ENCODE measurements at places on chromosomes 7 and 10.

GRCh38 chr7:91767820-91768219 lies 112.7 kb downstream of the MTERF1 start:
- DNase-seq = no peak

- DNase-seq = no peak
Observed at GRCh38 chr10:130180416-130180815, 44.2 kb downstream of the GLRX3 start.

DNA sequence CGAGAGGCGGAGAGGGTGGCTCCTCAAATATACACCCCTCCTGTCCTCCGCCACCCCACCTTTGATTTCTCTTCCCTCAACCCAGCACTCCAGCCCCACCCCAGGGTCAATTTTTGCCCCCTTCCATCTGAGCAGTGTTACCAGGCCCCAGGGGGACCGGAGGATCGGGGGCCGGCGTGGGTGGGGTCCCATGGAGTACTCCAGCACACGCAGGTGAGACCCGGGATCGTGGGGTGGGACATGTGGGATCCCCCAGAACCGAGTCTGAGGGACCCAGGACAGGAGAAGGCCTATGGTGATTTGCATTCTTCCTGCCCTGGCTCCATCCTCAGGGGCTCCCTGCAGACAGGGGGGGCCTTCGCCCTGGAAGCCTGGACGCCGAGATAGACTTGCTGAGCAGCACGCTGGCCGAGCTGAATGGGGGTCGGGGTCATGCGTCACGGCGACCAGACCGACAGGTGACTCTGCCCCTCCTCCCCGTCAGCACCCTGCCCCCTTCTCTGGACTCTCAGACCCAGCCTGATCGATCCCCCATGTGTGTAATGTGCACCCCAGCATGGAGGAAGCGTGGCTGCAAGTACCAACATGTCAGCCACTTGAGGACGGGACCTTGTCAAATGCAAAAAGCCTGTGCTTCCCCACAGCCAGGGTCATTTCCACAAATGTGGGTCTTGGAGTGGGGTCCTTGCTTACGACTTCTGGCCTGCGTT lies 744 bp downstream of the TRIP6 start:
- DNase-seq = no peak

DNA sequence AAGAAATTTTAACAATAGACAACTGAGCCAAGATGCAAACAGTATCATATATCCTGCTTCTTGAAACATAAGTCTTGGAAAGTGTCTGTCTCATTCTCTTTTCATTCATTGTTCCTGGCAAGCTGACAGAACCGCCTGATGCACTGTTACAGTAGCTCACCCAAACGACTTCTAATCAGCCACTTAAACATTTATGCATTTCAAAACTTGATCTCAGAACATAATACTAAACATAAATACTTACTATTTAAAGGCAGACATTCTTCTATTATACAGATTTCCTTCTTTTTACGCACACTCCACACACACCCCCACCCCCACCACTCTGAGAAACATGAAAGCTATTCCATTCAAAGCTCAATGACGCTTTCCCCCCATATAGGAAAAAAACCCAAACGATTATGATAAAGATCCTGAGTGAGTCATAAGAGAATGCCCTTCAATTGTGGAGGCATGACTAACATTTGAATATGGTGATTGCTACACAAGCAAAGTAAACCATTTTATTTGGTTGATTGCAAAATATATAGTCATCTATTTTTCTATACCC lies 30.5 kb downstream of the SHTN1 start:
- peak; percentile 4 for DNase-seq

DNA sequence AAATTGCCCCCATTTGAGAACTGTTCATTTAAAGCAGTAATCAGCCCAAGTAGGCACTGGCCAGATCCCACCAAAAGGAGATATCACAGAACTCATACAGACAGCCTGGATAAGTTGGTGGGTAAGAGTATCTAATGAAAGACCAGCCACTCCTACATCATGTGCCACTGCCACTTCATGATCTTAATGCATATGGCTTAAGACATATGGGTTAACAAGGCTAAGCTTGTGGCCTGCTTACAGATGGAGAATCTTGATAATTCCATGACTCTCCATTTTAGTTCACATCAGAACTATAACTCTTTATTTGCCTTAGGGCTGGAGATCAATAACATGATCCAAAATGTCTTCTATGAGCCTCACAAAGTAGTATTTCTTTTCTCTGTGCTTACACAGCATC lies 6.8 kb upstream of the IFIT1B start:
- no peak for DNase-seq

GRCh38 chr7:75575488-75576121 lies 83.5 kb downstream of the SPDYE5 start:
- no peak for DNase-seq

DNA sequence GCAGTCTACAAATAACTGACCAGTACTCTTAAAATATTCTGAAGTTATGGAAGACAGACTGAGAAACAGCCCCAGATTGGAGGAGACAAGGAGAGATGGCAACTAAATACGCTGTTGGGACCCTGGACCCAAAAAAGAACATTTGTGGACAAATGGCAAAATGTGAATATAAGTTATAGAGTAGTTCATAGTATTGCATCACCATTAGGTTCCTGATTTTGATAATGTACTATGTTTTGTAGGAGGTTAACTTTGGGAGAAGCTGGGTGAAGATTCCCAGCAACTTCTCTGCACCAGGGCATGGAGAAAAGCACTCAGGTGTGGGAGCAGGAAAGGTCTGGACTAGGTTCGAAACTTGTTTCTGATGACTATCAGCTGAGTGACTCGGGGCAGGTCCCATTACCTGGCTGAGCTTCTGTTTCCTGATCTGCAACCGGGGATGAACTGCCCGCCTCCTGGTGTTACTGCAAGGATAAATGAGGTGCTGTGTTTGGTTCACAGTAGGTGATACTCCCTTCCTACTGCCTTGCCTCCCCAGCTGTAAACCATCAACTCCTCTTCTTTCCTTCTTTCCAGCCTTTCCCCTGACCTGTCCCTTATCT lies 48.2 kb downstream of the EEPD1 start:
- no peak for DNase-seq

- peak; percentile 71 for DNase-seq
Observed at GRCh38 chr10:4825868-4826791, at the start of gene AKR1E2. AKR1E2 (plus strand) TSS chr10:4826207; CDS start chr10:4826325, 118 bp downstream.

GRCh38 chr7:153382641-153383101 lies 623.1 kb downstream of the ACTR3B start:
- DNase-seq = no peak

GRCh38 chr7:75985518-75986146 lies 8.8 kb downstream of the TMEM120A start:
- DNase-seq = no peak

GRCh38 chr7:66205741-66206090 lies 582 bp downstream of the TPST1 start:
- no peak for DNase-seq

DNA sequence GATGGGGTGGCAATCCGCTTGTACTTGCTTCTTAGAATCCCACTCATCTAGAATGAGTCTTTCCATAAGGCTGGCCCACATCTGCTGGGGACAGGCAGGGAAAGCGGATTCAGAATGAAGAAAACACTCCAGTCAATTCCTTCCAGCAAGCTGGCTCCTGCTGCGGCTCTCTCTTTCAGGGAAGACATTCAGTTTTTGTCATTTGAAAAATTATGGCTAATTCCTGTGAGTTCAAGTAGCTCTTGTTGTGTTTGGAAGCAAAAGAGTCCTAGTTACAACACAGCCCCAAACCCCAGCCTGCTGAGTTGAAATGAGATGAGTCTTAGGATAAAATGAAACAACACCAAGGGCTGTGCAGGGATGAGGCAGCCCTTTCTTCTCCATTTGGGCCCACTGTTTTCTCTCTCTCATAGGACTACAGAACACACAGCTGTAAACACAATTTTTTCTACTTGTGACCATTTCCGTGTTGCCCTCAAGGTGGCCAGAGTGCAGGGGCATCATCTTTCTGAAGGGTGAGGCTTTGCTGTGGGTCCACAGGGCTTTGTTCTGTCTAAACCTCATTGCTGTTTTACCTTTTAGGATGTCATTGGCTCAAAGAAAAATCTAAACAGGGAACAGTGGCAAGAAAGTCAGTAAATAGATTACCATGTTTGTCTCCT lies 90.8 kb upstream of the EEPD1 start:
- DNase-seq = no peak

DNA sequence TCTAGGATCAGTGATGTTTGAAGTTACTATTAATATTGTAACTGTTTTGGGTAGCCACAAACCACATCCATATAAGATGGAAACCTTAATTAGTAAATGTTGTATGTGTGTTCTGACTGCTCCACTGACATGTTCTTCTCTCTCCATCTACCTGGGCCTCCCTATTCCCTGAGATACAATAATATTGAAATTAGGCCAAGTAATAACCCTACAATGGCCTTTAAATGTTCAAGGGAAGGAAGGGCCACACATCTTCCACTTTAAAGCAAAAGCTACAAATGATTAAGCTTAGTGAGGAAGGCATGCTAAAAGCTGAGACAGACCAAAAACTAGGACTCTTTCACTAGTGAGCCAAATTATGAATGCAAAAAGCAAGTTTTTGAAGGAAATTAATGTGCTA lies 176.4 kb upstream of the ANK3 start:
- no peak for DNase-seq

DNA sequence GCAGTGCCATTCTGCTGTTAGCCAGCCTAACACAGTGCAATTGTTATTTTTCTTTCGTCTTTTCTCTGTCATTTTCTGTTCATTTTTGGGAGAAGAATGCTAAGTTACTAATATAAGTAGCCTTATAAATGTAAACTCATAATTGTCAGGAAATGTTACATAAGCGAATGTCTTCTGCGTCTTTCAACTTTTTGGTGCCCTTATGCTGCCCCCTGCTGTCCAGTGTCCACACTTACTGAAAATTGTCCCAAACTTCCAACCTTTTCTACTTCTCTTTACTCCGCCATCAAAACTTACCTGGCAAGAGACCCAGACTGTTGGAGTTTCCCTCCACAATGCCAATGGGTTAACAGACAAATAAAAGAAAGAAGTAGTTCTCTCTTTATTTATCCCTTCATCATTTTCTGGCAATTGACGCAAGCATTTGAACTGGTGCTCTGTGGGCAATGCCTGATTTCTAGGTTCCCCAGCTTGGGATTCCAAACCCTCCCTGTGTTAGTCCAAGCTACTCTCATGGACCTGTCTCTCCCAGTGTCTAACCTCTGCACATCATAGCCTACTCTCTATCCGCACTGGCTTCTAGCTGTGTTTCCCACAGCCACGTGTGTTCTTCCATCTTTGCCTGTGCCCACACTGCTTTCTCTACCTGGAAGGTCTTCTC lies 21.0 kb upstream of the EPC1 start:
- DNase-seq = peak; percentile 12

DNA sequence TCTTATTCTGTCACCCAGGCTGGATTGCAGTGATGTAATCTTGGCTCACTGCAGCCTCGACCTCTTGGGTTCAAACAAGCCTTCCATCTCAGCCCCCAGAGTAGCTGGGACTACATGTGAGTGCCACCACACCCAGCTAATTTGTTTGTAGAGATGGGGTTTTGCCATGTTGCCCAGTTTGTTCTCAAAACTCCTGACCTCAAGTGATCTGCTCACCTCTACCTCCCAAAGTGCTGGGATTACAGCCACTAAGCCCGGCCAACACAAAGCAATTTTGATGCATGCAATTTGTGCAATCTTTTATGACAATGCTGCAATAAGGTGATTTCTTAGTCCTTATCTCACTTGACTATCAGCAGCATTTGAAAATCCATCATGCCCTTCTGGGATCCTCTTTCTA lies 333.1 kb downstream of the FRMD4A start:
- no peak for DNase-seq

DNA sequence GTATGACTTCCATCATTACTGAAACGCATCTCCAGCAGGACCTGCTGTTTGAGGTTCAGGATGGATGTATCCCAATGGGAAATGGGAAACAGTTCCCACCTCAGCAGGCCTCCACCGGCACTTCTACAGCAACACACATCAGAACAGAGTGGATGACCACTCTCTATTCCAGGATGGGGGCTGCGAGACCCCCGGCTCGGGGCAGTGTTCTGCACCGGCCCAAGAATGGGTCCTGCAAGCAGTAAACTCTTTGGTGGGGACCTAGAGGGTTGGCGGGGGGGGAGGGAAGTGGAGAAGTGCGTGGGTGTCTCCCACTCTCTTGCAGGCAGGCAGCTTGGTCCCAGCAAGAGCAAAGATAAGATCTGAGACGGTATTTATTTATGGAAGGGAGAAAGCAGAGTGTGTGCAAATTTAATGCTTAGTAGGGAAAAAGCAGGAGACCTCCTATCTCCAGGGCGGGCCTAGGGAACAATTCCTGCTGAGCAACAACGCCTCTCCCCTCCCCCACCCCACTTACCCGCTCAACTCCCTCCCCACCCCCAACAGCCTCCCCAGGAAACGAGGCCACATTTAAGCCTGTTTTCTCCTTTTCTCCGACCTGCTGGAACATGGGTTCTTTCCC lies 4.0 kb downstream of the SFMBT2 start:
- DNase-seq = no peak

- peak; percentile 74 for DNase-seq
Observed at GRCh38 chr10:88042160-88043100, 179.0 kb downstream of the PTEN start.

- DNase-seq = no peak
Observed at GRCh38 chr10:8712656-8713055, 658.2 kb downstream of the GATA3 start.

- DNase-seq = no peak
Observed at GRCh38 chr7:6392712-6393666, 54.8 kb downstream of the DAGLB start.

DNA sequence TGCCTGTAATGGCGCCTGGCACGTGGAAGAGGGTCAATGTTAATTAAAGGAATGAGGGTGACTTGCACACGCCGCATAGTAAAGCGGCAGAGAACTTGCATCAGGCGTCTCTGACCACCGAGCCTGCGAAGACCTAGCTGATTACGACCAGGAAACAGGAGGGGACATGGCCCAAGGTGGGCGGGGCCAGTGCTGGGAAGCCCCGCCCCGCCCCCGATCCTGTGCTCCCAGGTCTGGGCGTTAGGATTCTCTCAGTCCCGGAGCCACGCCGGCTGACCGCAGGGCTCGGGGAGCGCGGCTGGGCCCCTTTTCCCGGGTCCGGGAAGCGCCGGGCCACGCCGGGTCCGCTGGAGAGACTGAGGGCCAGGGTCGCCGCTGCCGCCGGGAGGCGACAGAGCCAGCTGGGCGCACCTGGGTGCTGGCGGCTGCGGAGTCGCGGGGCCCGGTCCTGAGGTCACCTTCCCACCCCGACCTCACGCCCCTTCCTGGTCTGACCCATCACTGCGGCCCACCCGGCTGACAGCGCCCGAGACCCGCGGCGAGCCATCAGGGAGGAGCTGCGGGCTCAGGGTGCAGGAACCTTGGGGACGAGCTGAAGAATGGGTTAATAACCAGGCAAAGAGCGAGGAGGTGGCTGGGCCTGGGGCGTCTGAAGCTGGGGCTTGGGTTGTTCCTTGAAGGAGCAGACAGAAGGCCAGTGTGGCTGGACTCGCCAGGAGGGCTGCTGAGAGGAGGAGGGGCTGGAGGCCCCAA lies 23.0 kb upstream of the GRID1 start:
- DNase-seq = no peak

- no peak for DNase-seq
Observed at GRCh38 chr7:4837803-4838625, 23.8 kb downstream of the PAPOLB start.

GRCh38 chr7:64775289-64775688 lies 18.9 kb upstream of the ZNF138 start:
- DNase-seq = no peak
